Stimulated activated CD8-positive, alpha-beta memory T cell treated with anti-CD3 and anti-CD28 coated beads, Interleukin-4, amount 100 ng/mL, for 4 hours (primary cell): ENCODE measurements at places on chromosomes 2 and 18.

GRCh38 chr2:17628349-17629261, 88.1 kb downstream of the VSNL1 start:
- no peak for DNase-seq

GRCh38 chr2:54455131-54455562, 980 bp upstream of the SPTBN1 start:
- DNase-seq: no peak

- DNase-seq: no peak
Observed at GRCh38 chr2:177239932-177240630, 24.4 kb downstream of the NFE2L2 start.

DNA sequence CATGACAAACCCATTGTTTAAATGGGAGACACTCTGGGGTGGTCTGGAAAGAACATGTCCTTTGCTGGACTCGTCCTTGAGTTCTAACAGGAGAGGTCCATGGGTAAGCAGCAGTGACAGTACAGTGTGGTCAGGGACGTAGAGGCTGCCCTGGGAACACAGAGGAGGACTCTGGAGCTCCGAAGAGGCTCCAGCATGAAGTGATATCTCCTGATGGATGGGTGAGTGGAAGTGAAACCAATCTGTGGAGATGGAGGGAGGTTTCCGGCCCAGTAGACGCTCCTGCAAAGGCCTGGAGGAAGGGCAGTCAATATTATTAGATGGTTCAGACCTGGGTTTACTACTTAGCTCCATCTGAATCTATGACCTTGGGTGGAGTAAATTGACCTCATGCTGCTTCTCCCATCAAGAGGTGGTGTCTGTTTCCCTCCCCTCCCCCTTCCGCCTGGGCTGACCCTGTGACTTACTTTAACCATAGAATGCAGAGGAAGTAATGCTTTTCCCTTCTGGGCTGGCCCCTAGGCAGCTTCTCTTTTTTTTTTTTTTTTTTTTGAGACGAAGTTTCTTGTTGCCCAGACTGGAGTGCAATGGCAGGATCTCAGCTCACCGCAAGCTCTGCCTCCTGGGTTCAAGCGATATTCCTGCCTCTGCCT, 2.3 kb upstream of the TFCP2L1 start:
- DNase-seq: no peak

DNA sequence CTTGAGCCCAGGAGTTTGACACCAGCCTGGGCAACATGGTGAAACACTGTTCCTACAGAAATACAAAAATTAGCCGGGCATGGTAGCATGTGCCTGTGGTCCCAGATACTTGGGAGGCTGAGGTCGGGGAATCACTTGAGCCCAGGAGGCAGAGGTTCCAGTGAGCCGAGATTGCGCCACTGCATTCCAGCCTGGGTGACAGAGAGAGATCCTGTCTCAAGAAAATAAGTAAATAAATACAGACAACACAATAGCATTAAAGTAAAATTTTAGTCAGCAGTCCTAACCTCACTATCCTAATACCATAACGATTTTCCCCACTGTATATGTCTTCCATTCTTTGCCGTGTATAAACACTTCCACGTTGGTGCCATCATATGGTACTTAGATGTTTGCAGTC, 83.0 kb upstream of the MBOAT2 start:
- DNase-seq: no peak

- no peak for DNase-seq
Observed at GRCh38 chr2:99926986-99927385, 215.4 kb downstream of the AFF3 start.

DNA sequence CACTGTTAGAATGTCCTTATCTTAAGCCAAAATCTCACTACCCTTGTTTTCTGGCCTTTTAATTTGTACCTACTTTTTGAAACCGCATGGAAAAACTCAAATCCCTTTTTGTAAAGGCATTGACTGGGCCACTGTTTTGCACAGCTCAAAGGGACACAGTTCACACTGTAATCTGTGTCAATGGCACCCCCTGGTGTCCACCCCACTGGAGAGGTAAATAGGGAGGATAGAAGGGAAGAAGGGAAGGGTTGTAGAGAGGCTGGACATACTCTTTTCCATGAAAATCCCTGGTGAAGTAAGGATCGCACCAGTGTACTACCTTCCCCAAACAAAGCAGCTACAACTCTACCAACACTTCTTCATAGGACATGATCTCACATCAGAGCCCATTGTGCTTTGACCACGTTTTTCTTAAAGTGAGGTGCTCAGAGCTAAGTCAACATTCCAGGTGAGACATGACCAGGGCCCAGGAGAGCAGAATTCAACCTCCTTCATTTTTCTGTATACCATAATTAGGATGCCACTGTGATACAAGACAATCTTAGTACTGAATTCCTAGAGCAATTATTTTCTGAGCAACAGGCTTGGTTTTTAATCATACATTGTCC, 92.4 kb upstream of the RMDN2 start:
- peak; percentile 58 for DNase-seq

DNA sequence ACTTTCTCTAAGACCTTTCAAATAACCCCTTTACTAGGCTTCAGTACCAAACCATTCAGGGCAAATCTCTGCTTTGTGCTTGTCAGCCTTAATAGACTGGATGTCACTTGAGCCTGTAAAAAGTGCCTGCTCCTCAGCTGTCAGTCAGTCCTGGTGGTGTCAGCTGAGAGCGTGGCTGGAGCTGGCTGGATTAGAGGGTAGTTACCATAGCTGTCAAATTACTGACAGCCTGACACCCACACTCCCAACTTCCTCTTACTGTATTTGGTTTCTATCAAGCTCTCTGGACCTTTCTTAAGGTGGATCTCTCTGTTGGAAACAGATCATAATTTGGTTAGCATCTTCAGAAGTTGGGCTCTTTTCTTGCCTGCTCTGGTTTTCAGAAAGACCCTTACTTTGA, 371.4 kb upstream of the ATP5MC3 start:
- DNase-seq: no peak

- DNase-seq: no peak
Observed at GRCh38 chr2:188078534-188078933, 213.1 kb upstream of the GULP1 start.

- no peak for DNase-seq
Observed at GRCh38 chr2:136167721-136168475, 49.9 kb upstream of the CXCR4 start.

- DNase-seq: no peak
Observed at GRCh38 chr2:150023044-150023443, 435.5 kb upstream of the MMADHC start.

GRCh38 chr2:73088703-73089102, 17.2 kb upstream of the SFXN5 start:
- no peak for DNase-seq

DNA sequence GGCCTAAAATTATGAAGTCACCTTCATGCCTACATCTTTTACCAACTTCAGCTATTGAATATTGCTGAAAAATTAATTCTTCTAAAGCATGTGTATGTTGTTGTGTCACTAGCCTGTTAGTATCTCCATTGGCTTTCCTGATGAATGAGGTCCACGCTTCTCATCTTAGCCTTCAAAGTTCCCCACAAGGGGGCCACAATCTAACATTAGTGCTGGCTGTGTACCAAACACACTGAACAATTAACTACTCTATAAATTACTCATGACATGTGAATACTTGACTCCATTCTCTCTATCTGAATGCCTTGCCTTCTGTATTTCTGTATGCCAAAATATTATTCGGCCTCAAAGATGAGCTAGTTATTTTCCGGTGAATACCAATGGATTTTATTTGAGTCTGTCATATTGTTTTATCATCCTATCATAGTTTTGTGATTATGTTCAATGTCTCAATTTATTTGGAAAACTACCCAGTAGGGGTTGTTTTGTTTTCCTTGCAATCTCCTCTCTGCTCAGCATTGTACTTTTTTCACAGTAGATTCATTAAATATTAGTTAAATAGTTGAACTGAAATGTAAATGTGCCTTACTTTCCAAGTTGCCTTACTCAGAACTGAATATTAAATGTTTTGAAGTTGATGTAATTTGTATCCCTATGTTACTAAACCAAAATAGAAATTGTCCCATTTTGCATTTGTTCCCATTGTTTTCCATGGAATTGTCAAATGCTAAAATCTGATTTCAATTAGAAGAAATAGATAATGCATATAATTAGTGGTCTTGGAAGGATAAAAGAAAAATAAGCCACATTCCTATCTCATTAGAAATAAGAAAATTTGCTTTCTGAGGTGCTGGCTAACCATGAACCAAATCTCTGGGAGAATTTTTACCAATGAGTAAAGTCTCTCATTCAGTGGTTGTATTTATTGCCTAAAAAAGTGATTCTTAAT, 208.4 kb upstream of the COL3A1 start:
- no peak for DNase-seq

DNA sequence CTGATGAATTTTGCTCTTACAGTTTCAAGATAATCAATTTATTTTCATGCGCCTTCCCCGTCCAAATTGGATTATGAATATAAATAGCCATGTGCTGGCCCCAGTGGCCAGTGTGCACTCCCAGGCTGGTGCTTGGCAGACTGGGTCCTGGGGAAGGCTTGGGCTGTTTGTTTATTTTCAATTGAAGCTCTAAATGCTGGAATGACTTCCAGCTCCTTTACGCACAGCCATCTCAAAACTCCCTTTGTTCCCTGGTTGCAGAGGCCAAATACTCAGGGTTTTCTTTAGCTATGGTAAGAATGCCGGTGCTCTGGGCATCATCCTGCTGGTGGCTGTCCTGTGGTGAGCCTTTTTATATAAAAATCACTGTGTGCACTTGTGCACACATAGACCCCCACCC, 131.5 kb downstream of the PRKCE start:
- no peak for DNase-seq

GRCh38 chr2:225937625-225938187, 538.2 kb downstream of the NYAP2 start:
- no peak for DNase-seq

GRCh38 chr2:217880891-217881290, 121.9 kb downstream of the TNS1 start:
- DNase-seq: no peak
